ENCODE measurements at places on chromosomes 16 and 17.

DNA sequence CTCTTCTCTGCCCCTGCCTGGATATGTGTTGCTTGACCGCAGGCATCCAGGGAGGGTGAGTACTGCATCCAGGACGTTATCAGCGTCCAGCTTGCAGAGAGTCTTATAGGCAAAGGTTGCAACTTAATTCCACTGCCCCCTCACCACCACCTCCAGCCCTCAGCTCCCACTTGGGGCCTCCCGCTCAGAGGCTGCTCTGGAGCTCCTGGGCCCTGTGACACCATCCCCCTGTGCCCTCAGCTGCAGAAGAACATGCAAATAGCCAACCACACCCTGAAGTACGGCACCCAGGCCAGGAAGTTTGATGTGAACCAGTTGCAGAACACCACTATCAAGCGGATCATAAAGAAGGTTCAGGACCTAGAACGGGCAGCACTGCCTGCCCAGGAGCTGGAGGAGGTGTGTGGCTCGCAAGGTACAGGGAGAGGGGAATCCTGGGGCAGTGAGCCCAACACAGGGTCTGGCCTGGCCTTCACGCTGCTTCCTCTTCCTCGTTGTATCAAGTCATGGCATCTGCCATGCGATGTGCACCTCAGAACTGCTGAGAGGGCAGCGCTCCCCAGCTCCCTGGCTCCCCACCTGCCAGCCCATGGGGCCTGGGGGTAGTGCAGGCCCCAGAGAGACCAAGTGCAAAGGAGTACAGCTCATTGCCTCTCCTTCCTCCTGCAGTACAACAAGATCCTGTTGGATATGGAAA lies 9.6 kb downstream of the ACE start:
- DNase-seq, result no peak

GRCh38 chr16:50259334-50260205 lies 6.8 kb upstream of the ADCY7 start:
- DNase-seq, result peak; percentile 88

DNA sequence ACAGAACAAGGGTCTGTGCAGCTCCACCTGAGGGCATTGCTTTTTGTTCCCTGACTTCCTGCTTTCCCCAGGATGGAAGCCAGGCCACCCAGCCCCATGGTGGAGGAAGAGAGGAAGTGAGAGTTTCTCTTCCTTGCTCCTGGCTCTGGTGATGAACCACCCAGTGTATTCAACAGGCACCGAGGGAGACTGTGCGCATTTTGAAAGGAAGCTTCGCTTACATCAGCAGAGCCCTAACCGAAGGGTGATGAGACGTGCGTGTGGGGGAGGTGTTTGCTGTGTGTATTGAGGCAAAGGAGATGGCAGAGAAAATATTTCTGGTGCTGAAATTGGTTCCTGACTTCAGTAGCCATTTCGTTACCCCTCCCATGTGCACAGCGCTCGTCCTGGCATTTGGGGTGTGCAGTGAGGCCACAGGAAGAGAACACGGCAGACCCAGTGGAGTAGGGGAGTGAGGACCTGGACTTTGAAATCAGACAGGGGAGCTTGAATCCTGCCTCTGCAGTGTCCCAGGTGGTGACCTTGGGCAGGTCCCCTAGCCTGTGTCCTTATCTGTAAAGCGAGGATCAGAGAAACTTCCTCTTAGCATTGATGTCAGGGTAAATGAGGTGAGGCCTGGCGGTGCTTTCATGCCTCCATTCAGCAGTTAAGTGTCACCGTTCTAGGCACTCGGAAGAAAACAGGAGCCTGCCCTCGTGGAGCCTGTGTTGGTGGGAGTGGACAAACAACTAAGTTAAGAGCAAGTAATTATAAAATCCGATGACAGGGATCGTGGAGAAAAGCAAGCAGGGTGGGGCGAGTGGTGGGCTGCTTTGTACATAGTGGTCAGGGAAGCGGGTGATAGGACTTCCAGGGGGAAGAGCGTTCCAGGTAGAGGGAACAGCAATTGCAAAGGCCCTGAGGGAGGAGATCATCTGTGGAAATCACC lies 7.4 kb downstream of the CMIP start:
- DNase-seq, result no peak

DNA sequence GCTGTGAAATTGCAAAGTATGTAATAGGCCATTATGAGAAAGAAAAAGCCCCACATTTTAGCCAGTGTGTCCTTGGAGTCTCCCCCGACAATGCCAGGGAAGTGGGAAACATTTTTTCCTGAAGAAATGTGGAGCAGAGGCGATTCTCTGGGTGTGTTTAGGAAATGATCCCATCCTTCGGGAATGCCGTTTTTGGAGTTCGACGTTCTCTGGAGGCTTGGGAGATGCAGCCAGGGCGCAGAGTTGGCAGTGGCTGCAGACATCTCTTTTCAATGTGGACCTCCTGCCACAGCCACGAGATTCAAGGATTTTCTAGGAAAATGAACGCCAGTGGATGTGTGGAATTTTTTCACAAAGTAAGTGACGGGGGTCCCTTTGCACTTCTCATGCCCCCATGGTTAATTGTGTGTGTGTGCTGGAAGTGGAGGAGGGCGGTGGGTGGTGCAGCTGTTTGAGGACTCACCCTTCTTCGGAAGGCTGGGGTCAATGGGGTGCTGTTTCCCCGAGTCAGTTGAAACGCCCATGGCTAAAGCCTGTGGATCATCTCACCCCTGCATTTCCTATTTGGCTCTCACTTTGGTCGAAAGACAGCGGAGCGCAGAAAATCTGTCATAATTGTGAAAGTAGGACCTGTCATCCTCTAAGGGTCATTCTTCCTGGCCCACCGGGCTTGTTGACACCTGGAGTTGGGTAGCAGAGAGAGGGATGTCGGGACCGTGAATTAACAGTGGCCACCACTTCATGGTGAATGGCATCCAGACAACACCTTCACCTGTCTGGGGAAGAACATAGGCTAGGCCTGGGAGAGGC lies 73.2 kb downstream of the CMIP start:
- no peak for DNase-seq

DNA sequence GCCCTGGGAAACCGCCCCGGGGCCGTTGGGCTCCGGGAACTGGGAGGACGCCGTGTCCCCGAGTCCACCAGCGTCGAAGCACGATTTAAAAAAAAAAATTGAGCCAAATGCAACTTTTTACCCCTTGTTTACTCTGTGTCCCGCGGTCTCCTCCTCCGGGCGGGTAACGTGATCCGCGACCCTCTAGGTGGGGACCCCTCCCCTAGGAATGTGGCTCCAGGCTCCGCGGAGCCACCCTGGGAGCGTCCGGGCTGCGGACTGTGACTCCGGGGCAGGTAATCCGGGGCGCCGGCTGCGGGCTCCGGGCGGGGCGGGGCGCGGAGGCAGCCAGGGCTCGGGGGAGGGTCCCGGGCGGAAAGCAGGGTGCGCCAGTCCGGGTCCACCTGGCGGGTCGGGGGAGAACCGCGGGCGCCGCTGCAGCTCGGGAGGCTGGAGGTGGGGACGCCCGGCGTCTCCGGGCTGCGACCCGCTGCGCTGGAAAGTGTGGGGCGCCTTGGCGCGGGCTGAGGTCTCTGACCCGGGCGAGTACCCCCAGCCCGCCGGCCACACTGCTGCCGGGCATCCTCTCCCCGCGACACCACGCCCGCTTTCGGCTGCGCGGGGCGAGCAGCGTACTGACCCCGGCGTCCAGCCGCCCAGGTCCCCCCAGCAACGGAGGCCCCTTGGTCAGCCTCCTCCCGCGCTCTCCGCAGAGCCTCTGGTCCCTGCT lies 852 bp upstream of the HELZ start:
- no peak for DNase-seq

DNA sequence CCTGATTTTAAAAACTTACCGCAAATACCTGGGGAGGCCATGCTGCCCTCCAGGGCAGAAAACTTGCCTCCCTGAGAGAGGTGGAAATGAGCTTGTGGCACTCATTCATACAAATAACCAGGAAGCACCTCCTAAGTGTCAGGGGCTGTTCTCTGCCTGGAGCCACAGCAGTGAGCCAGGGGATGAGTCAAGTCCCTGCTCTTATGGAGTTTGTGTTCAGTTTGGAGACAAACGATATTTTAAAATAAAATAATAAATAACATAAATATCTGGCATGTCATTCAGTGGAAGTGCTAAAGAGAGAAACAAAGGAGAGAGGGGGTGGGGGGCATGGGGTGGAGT lies 313.8 kb downstream of the C16orf95 start:
- no peak for DNase-seq
